NCI-H2029 (cell line): ENCODE measurements at places on chromosomes 2 and 18.

GRCh38 chr18:22789600-22789999, 143.5 kb upstream of the RBBP8 start:
- no peak for DNase-seq

DNA sequence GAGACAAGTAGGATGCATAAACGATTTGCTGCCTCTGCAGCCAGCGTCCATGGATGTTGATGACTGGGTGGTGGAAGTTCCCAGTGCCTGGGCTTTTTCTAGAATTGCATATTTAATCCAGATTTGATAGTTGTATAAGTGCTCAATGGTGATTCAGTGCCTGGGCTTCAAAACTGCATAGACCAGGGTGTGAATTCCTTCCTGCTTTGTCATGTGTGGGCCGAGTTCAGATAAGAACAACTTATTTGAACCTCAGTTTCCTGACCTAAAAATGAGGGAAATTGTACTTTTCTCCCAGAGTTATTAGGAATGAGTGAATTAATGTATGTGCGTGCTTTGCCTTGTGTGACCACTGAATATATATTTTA, 154.6 kb downstream of the WDSUB1 start:
- DNase-seq: no peak

DNA sequence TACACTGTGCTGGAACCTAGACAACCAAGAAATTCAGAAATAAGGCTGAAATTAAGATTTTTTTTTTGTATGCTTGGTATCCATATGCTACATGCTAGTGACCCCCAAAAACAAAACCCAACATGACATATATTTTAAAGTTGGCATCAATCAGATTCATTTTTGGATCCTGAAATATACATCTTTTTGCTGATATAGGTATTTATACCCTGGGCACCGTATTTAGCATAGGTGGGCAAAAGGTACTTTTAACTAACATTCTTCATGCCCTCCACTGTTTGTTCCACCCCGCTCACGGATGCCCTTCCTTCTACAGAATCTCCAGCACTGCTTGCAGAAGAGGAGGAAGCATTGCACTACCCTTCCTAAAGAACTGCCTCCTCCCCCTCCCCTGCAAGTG, 52.6 kb downstream of the SPOPL start:
- no peak for DNase-seq

GRCh38 chr2:136025057-136025973, 39.9 kb upstream of the DARS1 start:
- DNase-seq: peak; percentile 76

DNA sequence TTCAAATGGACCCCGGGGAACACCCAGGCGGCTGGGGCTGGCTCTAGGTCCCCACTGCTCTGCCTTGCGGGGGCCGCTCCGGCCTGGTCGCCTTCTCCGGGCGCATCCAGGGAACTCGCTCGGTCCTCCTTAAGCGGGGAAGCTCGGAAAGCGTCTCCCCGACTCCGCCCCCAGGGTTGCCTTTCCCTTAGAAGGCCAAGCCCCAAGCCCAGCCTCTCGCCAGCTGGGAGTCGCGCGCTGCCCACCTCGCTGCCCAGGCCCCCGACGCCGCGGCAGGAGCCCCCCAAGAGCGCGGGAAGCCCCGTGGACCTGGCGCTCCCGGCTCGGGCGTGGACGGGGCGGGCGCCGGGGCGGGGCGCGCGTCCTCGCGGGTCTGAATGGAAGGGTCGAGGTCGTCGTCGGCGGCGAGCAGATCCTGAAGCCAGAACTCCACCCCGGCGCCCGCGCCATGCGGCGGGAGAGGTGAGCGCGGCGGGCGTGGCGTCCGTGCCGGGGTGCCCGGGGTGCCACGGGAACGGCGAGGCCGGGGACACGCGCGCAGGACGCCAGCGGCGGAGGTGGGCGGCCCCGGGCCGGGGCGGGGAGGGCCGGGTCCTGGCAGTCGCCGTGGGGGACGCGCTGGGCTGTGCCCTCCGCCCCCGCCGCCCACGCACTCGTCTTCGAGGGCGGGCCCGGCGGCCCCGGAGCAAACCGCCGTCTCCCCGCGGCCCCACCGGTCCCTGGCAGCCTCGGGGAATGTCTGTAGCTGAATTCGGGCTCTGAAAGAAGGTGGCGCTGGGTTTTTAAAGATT, at the start of gene BOK:
TSS of gene BOK (plus strand) at position 214 of the 791 bp plus-strand sequence. CDS start 739 bp downstream, outside the sequence.
- DNase-seq: peak; percentile 36

DNA sequence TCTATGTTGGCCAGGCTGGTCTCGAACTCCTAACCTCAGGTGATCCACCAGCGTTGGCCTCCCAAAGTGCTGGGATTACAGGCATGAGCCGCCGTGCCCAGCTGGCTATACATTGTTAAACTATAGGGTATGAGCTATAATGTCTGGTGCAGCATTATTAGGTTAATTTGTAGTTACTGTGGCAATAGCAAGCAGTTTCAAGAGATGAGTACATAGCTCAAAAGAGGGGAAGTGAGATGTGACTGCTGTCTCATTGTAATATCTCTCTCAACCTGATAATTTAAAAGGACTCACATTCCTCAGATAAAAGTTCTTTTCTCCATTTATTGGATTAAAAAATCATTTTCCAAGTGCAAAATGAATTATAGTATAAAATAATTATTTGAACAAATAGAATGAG, 116.4 kb downstream of the INO80D start:
- DNase-seq: no peak

DNA sequence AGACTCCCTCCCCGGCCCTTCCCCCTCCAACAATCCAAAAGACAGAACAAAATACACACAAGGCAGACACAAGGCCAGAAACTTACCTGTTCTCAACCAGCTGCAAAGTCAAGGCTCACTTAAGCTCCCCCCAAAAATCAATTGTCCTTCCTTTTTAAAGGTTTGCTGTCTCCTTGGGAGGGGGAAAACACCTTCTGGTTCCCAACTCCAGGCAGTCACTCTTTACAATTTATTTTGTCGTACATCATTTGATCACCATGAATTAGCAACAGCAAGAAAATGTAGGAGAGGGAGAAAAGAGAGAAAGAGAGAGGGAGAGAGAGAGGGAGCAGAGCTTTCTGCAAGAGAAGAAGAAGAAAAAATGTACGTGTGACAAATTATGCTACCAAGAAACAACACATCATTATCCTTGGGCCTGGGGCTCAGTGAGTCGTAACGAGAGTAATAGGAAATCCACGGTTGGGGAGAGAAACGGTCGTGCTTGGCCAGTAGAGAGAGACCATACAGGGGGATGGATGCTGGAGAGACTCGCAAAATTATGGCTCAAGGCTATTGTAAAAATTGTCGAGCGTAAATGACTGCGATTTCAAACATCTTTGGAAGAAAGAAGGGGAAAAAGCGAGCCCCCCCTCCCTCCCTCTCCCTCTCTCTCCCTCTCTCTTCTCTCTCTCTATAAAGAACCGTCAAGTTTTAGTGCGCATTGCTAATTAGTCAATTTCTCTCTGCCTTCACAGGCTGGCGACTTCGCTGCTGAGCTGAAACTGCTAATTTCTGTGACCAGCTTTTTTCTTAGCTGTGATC, at the start of gene KLHL14:
TSS of gene KLHL14 (minus strand) at position 443 of the 801 bp plus-strand sequence. CDS start 2,432 bp downstream, outside the sequence.
- DNase-seq: no peak

GRCh38 chr18:69400253-69400975, at the start of gene DOK6:
TSS of gene DOK6 (plus strand) at chr18:69400888.
- peak; percentile 5 for DNase-seq

- no peak for DNase-seq
Observed at GRCh38 chr2:66866331-66867062, 431.6 kb downstream of the MEIS1 start.

DNA sequence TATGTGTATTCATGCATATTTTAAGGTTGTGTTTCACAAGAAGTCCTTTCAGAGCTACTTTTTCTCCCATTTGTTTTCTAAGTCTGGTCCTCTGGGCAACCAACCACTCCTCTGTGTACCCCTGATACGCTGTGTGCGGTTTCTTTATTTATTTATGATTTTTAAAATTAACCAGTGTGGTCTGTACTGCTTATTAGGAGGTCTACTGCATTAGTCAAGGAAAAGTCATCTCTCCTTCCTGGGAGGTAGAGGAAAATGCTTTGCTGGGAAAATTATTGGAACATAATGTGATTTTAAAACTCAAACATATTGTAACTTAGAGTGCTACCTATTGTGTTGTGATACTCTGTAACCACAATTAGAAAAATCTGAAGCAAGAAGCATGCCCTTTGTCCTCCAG, 1404.3 kb downstream of the SUCLG1 start:
- DNase-seq: no peak

DNA sequence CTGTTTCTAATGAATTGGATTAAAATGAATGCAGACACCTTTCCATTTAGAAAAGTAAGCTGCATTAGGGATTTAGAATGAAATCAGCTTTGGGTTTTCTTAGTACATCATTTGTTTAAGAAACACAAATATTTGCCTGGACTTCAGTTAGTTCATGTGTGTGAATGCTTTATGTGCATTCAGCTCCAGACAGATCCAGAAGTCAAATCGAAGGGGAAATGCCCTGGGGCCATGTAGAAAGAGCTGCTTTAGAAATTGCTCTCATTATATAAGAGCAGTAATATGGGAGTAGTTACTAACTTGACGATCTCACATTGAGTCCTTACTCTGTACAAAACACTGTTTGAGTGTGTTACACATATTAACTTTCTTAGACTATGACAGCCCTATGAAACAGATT, 88.0 kb upstream of the TTC39C start:
- no peak for DNase-seq

- no peak for DNase-seq
Observed at GRCh38 chr2:223065107-223065506, 13.1 kb downstream of the KCNE4 start.

DNA sequence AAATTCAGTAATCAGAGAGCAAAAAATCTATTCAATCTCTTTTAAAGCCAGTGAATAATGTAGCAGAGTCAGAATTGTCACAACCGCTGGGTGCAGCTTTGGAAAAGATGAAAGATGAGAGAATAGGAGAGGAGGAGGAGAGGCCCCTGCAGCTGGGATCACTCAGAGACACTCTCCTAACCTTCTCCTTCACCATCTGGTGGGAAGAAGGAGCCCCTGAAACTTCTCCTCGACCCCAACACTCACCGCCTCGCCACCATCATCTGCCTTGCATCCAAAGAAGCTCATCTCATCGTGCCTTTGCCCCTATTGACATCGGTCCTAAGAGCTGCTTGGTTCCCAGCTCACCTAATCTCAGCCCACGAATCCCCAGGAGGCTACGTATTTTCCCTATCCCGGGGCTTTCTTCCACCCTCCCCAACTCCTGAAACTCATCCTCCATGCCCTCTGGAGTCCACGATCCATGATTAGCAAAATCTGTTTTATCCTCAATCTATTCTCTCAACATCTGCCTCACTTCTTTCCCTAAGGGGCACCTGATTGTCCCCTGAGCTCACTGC, 58.5 kb downstream of the PKDCC start:
- no peak for DNase-seq

DNA sequence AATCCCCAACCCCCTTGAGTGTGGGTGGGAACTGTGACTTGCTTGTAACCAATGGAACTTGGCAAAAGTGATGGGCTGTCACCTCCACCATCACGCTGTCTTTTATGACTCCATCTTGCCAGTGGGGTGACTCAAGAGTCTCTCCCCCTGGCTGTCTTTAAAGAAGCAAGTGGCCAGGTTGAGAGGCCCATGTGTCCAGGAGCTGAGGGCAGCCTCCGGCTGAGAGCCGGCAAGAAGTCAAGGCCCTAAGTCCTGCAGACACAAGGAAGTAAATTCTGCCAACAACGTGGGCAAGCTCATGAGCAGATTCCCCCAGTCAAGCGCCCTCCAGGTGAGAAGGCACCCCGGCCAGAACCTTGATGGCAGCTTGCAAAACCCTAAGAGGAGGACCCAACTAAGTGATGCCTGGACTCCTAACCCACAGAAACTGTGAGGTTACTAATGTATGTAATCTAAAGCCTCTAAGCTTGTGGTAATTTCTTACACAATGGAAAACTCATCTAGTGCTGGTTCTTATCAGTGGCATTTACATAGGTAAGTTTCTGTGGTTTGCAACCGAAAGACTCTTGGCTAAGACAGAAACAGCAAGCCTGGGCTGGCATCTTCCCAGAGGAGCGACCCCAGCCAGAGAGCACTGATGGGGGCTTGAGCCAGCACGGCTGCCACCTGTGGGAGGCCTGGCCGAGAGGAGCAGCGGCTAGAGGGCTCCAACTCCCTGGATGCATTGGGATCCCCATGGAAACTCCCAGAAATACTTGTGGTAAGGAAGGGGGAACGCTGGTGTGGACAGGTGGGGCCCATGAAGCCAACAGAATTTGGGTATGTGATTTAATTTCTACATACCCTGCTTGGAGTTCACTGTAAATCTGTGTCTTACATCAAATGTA, 49.3 kb downstream of the CIB4 start:
- no peak for DNase-seq

- no peak for DNase-seq
Observed at GRCh38 chr2:180219491-180219890, 212.4 kb upstream of the CWC22 start.

GRCh38 chr2:227117852-227118251, 46.2 kb downstream of the COL4A4 start:
- DNase-seq: no peak

DNA sequence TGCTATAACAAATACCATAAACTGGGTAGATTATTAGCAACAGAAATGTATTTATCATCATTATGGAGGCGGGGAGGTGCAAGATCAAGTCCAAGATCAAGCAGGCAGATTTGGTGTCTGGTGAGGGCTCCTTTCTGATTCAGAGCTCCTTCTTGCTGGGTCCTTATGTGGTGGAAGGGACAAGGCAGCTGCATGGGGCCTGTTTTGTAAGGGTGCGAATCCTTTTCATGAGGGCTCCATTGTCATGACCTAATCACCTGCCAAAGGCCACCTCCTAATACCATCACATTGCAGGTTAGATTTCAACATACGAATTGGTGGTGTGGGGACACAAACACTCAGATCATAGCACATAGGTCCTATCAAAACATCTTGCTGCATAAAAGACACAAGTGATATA, 84.4 kb upstream of the CCDC150 start:
- DNase-seq: no peak

DNA sequence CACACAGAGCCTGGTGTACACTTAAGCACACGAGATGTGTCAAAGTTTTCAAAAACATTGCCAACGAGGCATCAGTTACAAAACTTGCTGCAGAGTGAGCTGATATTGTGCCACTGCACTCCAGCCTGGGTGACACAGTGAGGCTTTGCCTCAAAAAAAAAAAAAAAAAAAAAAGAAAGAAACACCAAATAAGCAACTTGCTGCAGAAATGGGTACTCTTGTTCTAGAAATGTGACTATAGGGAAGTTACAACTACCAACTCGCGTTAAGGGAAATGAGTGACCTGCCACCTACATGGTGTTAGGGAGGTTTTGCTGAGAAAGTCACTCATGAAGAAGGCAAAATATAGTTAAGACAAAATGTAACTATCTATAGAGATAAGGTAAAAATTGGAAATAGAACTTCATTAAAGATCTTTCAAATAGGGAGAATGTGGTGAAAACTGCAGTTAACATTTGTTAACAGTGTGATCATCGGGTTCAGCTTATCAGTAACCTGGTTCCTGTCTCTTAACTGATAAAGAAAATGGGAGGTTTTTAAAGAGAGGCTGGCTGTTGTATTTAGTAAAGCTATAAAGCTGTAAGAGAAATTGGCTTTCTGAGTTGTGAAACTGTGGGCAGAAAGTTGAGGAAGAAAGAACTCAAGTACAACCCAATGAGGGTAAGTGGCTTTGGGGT, at the start of gene IL1RL1:
TSS of gene IL1RL1 (plus strand) at position 600 of the 677 bp plus-strand sequence. CDS start 26,702 bp downstream, outside the sequence.
- no peak for DNase-seq

DNA sequence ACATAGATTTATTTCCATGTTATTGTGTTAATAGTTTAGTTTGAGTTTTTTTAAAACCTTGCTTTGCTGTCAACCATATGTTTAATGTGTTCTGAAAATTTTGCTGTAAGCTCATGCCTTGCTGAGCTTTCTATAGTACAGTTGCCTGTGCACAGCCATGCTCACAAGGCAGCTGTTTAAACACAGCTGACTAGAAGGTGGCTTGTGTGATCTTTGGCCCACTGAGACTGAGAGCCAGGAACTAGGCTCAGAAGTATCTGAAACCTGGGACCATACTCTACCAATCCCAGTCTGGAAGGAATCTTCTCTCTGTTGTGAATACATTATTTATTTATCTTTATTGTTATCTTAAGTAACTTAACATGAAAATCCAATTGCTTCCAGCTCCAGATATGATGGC, 350.5 kb downstream of the KIAA1328 start:
- DNase-seq: peak; percentile 65
